ENCODE measurements at places on chromosomes 3 and 15.

DNA sequence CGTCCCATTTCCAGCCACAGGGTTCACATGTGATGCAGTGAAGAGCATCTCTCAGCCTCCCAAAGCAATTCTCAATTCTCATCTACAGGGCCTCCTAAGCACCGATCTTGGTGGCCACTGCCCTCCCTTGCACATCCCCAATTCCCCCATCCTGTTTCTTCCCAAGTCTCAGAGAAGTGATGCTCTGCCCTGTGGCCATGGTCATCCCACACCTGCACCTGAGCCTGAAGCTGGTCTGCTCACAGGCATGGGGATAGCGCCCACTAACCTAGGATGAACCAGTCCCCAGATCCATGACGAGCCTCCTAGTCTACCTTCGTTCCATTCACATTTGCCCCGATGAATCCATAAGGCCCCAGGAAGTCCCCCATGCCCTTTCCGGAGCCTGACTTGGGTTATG lies 201.5 kb downstream of the UACA start:
- DNase-seq: no peak

- DNase-seq: no peak
These were observed 11.7 kb downstream of the SUCLG2 start for GRCh38 chr3:67642734-67643133.

DNA sequence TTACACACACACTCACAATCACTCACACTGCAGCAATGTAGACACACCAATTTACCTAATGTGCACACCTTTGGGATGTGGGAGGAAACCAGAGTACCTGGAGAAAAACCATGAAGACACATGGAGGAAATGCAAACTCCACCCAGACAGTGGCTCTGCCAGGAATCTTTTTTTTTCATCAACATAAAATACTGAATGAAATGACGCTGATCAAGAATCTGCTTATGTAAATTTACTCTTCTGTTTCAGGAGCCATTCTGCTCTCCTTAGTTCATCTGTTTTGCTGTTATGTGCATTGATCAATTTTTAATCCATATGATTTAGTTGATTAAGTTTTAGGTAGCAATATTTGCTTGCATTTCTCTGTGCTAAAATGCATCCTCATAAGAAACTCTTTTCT lies 414.2 kb upstream of the CCDC54 start:
- no peak for DNase-seq

GRCh38 chr15:42491539-42492225 lies 741 bp upstream of the ZNF106 start:
- peak; percentile 71 for DNase-seq

DNA sequence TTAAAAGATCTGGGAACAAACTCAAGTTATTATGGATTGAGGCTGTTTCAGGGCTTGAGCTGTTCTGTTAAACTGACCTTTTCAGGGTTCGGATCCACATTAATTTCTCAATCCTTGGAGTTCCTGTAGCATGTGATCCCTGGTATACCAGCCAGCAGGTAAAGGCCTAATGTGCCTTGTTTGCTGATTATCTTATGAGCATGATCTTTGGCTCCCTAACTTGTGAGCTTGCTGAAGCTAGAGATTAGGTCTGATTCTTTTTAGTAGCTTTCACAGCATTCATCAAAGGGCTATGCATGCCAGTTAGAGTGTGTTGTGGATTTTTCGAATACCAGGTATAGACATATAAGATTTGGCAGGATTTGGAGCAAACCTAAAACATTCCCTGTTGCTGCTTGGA lies 10.3 kb downstream of the CORO2B start:
- no peak for DNase-seq

All from PC-3 (cell line).